Left renal cortex interstitium (tissue), 4 donors: ENCODE measurements at places on chromosomes 12 and 14. TPM values are rescaled to one million over a fixed set of nuclear protein-coding genes. Genes with fewer than 3 reads are reported as not detected.

Gene LRFN5
- 9.5 TPM for polyA plus RNA-seq

Gene CLEC4C
- polyA plus RNA-seq = not detected

Gene SLC4A8
- 4.8 TPM for polyA plus RNA-seq

Gene RPGRIP1
- 0.37 TPM for polyA plus RNA-seq

Gene TMEM233
- polyA plus RNA-seq = 1.5 TPM

Gene PLD4
- polyA plus RNA-seq = 5.3 TPM

Gene TDRD9
- 2.8 TPM for polyA plus RNA-seq

Gene PTHLH
- 0.52 TPM for polyA plus RNA-seq

Gene SIX6
- polyA plus RNA-seq = not detected

Gene GPR65
- 0.38 TPM for polyA plus RNA-seq

GRCh38 chr12:118269806-118270205, 102.9 kb downstream of the TAOK3 start:
- no peak for DNase-seq

- DNase-seq = no peak
Observed at GRCh38 chr12:112121780-112122565, 3.4 kb upstream of the TRAFD1 start.

- DNase-seq = no peak
Observed at GRCh38 chr12:968545-968944, 19.1 kb upstream of the RAD52 start.

DNA sequence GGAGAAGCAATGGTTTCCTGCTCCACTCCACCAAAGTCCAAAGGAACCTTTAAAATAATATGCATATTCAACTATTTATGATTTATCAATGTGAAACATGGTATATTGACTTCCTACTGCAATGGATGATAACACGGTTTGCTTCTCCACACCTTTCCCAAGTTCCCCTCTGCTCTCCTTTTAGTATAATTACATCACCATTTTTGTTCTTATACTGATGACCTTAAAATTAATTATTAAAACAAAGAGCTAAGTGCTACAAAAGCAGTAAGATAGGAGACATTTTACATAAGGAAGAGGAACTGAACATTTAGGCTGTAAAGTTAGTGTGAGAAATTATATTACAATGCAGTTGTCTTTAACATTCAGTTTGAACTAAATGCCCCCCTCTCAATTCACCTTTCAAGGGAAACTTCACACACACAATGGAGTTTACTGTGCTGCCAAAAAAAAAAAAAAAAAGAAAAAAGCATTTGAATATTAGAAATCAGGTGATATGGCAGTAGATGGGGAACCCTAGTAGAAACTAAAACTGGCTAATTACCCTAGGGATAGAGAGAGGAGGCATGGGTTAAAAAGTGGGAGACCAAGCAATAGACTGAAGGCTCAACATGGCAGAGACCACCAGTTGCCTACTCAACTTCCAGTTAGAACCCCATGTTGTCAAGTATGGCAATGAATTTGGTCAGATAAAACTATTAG, 37.1 kb upstream of the STK38L start:
- DNase-seq = no peak

DNA sequence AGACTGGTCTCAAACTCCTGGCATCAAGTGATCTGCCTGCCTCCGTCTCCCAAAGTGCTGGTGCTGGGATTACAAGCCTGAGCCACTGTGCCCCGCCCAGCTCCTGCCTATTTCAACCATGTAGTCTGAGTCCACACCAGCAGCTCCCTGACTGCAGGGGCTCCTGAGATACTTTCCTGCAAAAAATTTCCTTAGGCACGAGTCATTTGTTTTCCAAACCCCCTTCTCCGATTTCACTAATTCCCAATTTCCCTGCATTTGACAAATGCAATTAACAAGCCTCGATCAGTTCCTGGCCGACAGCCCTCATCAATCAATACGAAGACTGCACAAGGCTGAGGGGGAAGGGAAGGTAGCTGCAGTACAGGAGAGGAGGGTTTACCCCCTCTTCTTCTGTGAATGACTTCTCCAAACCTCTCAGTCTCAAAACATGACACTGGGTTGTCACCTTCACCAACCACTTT, 10.1 kb downstream of the PSMB5 start:
- DNase-seq = no peak

GRCh38 chr12:106149096-106149784, 10.5 kb upstream of the NUAK1 start:
- DNase-seq = no peak

- DNase-seq = no peak
Observed at GRCh38 chr14:24238527-24239037, 3.8 kb downstream of the TINF2 start.

- DNase-seq = no peak
Observed at GRCh38 chr12:57262126-57262822, 11.3 kb upstream of the STAC3 start.

- no peak for DNase-seq
Observed at GRCh38 chr12:69239922-69240630, 707 bp downstream of the CPSF6 start.

- no peak for DNase-seq
Observed at GRCh38 chr12:118034429-118035189, 18.1 kb downstream of the RFC5 start.

DNA sequence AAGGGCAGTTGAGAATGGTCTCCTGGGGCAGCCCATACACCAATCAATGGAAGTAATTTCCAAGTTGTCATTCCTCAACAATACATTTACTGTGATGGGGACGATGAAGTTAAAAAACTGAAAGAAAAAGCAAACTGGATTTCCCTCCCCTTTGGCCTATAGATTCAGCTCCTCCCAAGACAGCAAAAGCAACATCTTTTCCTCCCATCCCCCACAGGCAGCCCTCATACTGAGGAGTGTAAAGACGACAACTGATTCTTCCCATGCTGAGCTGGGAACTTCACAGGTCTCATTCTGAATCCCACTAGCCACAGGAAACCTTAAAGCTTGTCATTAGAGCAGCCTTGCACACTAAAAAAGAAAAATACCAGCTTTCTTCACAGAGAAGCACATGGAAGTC, 48.5 kb downstream of the PITPNM2 start:
- DNase-seq = no peak

GRCh38 chr14:101058571-101058970, 155.0 kb upstream of the RTL1 start:
- DNase-seq = no peak

DNA sequence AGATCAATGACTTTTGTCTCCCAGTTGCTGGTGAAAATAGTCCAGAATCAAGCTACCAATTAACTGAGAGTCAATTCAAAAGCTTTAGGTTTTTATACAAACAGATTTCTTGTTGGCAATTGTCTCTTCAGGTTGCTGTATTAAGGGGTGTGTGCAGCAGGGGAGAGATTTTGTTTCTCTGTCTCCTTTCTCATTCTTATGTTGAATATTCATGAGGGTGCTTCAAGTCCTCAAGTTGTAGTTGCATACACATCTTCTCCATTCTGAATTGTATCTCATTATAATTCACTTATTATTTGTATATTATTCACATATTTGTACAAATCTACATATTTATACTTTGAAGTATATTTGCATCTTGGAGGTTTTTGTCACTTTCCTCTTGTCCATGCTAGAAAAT, 126.7 kb upstream of the PTPRQ start:
- DNase-seq = no peak

DNA sequence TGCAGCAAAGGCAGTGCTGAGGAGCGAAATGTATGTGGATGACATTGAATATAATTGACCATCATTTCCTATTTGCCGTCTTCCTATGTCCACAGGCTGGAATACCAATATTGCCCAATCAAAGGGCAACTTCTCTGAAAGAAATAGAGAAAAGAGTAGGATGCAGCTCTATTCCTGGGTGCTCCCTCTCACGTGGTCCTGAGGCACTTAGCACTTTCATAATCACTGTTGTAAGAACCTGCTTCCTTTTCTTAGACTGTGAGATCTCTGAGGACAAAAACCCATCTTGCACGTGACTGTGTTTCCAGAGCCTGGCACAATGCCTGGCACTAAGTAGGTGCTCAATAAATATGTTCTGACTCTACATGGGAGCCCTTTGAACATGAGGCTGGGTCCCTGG, 122.7 kb upstream of the CPM start:
- DNase-seq = no peak

DNA sequence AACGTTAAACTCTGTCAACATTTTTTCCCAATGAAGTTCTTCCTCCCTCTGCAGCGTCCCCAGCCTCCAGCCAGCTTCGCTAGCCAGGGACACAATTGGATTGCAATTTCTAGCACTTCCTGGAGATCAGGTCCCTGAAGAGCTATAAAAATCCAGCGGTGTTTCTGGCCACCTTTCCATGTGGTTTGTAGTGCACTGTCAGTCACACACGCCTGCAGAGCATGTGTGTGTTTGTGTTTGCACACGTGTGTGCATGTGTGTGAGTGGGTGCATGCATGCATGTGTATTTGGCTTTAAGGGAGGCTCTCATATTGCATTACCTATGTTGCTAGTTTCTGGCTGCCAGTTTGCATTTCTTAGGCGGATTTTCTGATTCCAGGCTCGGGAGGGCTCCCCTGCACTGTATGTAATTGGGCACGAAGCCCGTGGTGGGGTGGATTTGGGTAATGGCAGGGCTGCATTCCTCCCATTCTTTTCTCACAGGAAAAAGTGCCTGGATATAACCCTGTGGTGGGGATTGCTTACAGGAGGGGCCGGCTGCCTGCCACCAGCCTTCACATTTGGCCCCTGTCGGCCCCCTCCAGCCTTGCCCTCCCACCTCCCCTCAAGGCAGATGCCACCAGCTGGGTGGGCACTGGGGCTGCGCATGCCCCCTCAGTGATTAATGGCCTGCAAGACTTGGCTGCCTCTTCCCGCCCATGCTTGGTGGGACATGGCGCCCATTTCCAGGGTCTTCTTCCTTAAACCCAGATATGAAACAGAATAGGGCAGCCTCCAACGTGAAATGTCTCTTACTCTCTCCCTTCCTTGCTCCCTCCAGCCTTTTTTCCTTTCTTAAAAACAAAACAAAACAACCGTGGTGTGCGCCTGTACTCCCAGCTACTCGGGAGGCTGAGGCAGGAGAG, 74.0 kb downstream of the TSPAN9 start:
- no peak for DNase-seq

DNA sequence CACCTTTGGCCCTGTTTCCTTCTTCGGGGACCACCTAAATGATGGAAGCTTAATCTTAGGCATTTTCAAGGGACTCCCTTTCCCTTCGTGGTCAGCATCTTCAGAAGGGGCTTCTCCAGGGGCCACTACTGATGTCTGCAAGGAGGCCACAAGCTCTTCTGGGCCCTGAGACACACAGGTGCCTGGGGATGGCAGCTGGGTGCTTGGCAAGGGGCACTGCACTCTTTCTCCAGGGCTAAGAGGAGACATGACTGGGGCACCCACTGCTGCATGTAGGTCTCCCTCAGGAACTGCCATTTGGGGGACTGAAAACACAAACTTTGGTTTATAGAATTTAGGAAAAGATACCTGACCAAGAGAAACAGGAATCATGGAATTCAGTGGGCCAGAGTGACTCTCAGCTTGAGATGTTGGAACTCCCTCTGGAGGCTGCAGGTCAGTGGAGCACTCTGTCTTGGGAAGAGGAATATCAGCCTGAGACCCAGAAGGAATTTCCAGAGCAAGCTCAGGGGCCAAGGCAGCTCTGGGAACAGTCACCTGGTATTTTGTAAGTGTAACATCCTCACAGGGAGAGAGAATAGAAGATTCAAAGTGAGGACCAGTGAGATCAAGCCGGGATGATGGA, 16.0 kb downstream of the PLD4 start:
- no peak for DNase-seq

DNA sequence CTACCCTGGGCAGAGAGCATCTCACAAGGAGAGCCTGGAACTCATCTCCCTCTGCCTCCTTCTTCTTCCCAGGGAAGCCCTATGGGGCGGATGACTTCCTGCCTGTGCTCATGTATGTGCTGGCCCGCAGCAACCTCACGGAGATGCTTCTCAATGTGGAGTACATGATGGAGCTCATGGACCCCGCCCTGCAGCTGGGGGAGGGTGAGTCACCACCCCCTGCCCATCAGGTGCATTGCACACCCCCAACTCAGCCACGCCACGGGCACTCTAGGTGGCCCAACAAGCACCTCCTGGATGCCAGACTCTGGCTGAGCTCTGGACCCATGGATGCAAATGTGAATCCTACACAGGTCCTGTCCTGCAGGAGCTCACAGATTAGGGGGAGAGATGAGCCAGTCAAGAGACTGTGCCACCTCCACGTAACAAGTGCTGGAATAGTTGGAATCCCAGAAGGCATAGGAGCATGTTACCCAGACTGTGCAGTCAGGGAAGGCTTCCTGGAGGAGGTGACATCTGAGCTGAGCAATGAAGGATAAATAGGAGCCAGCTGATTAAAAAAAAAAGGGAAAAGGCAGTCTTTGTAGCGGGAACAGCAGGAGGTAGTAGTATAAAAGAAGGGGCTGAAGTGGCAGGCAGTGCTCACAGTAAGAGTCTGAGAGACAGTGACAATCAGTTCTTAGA, 71.9 kb downstream of the LGMN start:
- DNase-seq = no peak

DNA sequence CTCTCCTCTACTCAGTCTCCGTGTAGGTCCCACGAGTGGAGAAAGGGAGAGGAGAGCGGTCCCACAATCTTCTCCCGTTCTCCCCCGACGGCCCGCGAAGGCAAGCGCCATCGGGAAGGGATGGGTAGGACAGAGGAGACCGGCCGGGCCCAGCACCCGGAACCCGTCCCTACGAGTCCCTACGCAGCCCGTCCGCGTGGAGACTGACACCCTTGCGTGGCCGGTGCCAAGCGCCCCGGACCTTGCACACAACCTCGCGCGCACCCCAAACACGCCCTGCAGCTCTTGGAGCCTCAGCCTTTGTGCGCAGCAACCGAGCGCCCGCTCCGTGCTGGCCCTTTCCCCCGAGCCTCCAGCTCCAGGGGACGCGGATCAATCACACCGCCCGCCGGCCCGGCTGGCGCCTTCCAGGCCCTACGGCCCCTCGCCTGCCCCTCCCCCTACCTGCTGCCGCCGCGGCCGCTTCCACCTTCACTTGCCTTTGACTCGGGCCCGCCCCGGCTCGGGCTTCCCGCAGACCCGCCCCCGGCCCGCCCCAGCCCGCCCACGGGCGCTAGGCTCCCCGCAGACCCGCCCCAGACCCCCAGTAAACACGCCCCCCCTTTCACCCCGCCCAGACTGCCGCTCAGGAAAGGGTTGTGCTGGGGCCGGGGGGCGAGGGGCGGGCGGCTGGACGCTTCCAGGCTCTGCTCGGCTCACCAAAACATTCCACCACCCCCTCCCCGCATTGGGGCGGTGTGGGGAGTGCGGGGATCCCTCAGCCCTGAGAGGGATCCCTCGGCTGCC, at the start of gene NDRG2:
TSS of gene NDRG2 (minus strand) at position 477 of the 786 bp plus-strand sequence. CDS start 1,746 bp downstream, outside the sequence.
- DNase-seq = no peak

DNA sequence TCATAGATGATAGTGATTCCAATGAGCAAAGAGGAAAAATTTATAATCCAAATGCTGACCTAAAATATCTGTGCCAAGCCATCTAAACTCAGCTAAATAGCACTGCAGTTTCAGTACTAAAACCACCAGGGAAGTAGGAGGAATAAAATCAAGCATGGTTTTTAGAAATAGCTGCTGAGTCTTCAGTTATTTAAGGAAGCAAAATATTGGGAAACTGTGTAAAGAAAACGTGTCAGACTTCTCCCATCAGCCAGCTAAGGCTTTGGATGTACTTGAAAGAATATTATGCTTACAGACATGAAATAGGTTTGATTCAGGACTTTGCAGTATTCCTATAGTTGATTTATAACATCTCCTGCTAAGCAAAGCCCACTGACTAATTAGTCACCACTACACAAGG, 24.7 kb downstream of the CLEC2D start:
- DNase-seq = no peak
